ENCODE measurements at places on chromosomes 12 and 14.

DNA sequence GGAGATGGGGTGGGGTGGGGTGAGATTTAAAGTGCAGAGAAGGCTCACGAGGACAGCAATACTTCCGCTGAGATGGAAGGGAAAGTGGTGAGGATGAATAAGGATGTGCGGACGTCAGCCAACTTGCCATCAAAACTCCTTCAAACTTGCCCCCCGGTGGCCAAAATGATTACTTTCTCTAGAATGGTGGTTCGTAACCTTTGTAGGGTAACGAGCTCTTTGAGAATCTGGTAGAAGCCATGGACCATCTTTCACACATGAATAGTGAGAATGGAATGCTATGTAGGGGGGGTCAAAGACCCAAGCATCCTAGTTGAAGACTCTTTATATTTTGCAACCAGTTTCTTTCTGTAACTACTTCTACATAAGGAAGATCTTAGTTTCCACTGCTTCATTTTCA lies 245.9 kb upstream of the DDHD1 start:
- DNase-seq: no peak

GRCh38 chr12:129481921-129482320 lies 421.9 kb downstream of the TMEM132D start:
- no peak for DNase-seq

DNA sequence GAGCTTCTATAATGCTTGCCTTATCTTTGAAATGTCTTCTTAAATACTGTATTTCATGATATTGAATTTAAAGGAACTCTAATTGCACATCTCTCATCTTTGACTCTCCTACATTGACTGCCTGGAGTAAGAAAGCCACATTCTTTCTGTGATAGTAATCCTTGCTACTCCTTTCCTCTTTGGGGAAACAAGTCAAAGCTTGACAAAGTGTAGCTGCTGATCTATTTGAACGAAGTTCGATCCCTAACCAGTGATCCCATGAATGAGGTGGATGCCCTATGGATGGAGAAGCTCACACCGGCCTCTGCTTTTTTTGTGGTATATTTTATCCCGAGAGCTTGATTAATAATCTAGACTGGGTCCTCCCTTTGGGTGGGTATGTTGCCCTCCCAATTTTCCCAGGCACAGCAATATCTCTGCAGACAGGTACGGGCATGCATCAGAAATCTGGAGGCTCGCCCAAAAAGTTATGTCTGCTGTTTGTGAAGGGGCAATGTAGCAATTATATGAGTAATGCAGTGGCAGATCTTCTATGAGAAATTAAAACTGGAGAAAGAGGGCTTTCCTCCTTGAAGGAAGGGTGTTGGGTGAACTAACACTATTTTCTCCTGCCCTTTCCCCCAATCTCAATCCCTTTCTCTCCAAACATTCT lies 163.0 kb upstream of the FRMD6 start:
- DNase-seq: no peak

GRCh38 chr12:132484891-132485441 lies 5.0 kb upstream of the FBRSL1 start:
- DNase-seq: no peak

DNA sequence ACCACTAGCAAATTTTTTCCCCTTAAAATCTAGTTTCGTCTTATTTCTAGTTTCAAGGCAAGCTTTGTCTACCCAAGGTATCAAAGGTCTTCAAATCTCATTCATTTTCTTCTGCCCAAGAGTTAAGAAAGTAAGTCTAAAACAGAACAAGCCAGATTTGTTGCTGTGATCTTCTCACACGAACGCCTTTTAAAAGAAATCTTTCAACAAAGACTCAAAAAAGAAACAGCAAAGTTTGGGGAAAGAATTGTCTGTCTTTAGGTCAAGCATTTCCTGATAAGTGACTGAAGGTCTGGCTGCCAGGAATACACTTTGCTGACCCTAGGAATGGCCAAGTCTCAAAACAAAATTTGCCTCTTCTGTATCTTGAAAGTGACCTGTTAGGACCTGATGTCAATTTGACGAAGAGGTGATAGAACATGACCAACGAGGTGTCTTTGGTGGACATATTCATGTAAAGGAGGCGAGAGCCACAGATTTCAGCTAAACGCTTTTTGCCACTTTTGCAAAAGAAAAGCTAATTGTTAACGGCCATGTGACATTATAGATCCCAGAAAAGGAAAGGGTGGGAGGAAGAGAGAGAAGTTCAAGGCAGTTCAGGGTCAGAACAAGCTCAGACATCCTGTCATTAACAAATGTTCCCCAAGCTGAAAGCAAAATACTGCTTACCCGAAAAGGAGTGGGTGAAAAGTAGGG lies 1.7 kb downstream of the CDK17 start:
- no peak for DNase-seq

DNA sequence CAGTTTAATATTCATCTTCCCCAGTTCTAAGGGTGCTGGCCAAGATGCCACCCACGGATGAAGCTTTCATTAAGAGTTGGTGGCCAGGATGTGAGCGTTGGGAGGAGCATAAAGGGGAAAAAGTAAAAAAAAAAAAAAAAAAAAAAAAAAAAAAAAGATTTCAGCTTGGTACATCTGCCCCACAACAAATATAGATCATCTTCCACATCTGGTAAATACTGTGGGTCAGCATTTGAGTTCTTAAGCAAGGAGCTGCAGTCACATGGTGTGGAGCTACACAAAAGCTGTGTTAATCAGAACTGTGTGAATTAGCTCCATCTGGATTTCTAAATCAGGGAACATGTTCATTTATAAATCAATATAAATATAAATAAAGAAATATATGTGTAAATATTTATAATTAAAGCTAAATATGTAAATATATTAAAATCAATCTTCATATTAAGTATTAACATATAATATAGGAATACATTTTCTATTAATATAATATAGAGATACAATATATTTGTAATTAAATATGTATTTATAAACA lies 262.3 kb downstream of the NUAK1 start:
- DNase-seq: no peak
